Renal cortex interstitium (tissue), 15 donors: ENCODE measurements at places on chromosomes 12 and 14.

DNA sequence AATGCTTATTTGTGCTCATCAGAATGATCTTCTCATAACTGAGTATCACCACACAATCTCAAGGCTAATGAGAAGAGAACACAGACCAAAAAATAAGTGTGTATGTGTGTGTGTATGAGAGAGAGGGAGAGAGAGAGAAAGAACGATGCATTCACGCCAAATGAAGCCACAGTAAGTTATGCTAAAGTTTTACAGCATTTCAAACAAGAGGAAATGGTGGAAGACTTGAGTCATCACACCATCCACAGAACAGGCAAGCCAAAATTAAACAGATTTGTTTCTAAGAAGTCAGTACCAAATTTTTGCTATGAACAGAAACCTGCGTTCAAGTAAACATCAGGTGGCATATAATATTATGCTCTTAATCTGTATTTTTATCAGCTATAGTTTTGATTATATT lies 141.2 kb downstream of the MED13L start:
- no peak for DNase-seq

GRCh38 chr14:72478471-72478893 lies 415.4 kb downstream of the DPF3 start:
- DNase-seq = no peak

DNA sequence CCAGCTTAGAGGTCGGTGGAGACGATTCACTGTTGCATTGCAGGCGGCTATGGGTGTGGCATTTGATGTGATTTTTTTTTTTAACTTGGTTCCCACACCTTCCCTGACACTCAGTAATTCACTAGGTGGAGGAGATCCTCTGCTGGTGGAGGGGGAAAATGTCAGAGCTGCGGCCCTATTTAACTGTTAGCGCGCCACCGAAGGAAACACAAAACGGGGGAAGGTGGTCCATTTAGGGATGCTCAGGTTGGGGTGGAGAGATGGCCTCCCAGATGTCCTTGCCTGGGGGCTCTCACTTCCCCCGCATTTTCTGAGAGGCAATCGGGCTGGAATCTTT lies 4.3 kb upstream of the HOXC12 start:
- DNase-seq = no peak

DNA sequence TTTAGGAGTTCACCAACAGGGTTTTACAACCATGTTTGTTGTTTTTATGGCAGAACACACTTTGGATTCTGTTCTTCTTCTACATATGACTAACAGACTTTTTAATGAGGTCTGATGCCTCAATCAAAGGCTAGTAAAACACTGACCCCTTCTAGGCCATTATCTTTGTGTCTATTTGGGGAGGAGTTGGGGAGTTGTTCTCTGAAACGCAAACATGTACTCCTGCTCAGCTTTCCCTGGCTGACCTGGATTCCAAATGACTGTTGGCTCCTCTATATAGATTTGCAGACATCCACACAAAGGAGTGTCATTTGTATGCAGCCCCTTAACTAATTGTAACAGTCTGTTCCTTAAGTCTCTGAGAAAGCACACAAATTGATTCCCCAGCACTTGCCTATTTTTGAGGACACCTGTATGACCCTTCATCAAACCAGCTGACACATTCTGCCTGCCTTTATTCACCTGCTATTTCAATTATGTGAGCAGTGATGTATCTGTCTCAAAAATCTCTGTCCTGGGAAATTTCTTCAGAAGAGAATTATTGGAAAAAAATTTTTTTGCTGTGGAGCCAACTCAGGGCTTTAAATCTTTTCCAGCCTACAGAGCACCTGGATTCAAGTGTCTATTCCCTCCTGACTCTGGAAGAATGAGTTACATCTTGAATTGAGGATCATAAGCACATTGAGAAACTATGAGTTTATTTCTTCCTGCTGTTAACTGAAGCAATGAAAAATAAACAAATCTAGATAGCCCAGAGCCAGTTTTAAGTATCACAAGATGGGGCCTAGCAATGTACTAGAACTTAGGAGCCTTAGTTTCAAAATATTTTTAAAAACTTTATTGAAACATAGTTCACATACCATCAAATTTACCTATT lies 417.2 kb downstream of the RAD51B start:
- no peak for DNase-seq
